Upper lobe of right lung (tissue), 1 donor: ENCODE measurements at places on chromosomes 4 and X. TPM values are rescaled to one million over a fixed set of nuclear protein-coding genes. Genes with fewer than 3 reads are reported as not detected.

- DNase-seq: no peak
Observed at GRCh38 chr4:98423009-98423408, 161.8 kb downstream of the RAP1GDS1 start.

Gene CCKAR
- total RNA-seq: not detected

- DNase-seq: no peak
Observed at GRCh38 chrX:134661295-134661694, 3.0 kb upstream of the PLAC1 start.

Gene ARHGAP6
- 17.1 TPM for total RNA-seq

- no peak for DNase-seq
Observed at GRCh38 chr4:103162176-103162575, 36.0 kb downstream of the CENPE start.

- DNase-seq: no peak
Observed at GRCh38 chrX:129025376-129025775, 497.9 kb downstream of the SMARCA1 start.

Gene DMRTC1B
- 0.29 TPM for total RNA-seq

GRCh38 chrX:5683996-5684395 lies 544.7 kb downstream of the NLGN4X start:
- DNase-seq: no peak

DNA sequence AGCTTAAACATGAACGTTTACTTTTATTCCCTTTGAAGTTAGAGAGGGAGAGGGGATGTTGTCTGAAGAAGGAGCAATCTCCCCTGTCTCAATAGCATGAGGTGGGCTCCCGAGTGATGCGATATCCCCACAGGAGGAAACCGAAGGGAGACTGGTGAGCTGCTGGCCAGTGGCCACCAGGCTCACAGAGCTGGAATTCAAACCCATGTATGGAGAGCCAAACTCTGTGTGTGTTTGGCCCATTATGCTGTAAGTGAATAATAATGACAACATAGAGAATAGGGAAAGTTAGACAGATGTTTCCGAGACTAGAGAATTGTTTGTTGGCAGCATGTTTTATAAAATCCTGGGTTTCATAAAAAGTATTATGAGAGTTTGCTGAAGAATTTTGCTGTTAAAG lies 66.1 kb upstream of the CLNK start:
- no peak for DNase-seq

- DNase-seq: no peak
Observed at GRCh38 chr4:6270636-6271121, 1.0 kb downstream of the WFS1 start.

DNA sequence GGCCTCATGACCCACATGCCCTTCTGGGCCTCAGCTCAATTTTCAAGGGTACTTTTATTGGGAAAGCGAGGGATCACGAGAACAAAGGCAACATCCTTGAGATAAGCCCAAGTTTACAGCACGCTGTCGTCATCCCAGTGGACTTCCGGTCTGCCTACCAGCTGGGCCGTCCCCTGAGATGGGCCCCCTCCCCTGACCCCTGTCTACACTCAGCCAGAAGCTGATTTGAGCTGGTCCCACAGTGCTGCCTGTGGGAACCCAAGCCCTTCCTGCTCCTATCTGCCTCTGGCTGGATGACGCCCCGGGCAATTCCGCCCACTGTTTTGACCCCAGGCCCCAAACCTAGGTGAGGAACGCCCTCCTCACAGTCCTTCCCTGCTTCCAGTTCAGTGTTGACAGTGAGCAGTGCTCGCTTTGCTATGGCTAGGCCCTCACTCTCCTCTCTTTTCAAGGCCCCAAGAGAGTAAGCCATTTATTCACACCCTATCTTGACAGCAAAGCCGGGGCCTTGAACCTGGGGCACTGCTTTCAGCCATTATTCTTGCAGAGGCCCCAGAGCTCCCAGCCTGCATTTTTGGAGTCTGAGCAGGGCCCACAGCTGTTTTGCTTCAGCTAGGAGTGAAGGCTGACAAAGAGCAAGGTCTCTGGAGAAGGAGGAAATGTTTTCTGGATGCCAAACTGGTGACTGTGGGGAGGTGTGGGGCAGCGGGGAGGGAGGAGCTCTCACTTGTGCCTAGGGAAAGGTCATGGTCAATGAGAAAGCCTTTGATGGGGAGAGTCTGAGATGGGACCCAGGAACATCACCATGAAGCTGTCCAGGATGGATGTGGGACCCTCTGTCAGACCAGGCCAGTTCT lies 164.6 kb upstream of the BCOR start:
- peak; percentile 75 for DNase-seq

DNA sequence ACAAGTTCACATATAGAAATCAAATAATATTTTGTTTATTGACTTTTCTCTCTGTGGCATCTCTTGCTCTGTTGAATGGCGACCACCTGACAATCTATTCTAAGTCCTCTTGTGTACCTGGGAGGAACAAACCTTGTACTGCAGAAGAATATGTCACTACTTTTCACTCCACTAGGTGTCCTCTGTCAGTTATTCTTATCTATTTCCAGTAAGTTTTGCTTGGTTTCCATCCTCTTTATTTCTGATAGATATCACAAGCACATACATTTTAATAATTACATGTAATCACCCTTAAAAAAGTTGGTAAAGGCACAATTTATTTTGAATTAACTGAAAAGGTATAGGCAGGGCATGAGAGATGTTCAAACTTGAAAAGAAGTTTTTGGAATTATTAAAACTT lies 238.4 kb downstream of the SNCA start:
- no peak for DNase-seq

Gene ADH7
- not detected for total RNA-seq

DNA sequence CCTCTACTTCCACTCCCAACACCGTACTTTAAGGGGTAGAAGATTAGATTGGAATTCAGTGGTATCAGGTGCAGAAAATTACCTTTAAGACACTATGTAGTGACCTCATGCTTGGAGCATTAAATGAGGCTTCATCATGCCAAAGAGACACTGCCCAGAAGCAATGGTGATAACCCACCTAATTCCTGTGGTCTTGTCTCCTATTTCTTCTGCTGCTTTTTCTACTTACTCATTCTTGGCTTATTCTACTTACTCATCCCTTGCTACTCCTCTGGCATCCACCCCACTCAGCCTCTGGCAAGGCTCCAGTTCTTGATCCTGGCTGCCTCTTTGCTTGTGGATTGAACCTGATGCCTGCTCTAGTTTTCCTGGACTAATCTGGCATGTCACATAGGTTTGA lies 62.3 kb upstream of the ADAMTS3 start:
- no peak for DNase-seq

GRCh38 chrX:53421772-53422085 lies 725 bp downstream of the SMC1A start:
- DNase-seq: no peak

Gene AKAP4
- total RNA-seq: not detected

Gene ELF4
- 23.8 TPM for total RNA-seq

DNA sequence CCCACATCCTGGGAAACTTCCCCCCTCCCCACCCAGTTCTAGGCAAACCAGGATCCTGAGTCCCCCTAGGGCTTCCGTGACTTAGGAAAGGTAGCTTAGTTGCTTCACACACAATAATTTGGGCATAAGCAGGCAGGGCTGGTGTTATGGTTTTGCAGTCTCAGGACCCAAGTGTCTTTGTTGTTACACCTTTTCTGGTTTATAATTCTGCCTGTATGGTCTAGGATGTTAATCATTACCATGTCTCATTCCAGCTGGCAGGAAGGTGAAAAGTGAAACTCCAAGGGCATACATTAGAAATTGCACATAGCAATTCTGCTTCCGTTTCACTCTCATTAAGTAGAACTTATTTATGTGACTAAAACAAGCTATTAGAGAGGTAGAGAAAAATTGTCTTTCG lies 16.8 kb downstream of the UGT8 start:
- DNase-seq: no peak

Gene CCDC158
- 0.64 TPM for total RNA-seq

DNA sequence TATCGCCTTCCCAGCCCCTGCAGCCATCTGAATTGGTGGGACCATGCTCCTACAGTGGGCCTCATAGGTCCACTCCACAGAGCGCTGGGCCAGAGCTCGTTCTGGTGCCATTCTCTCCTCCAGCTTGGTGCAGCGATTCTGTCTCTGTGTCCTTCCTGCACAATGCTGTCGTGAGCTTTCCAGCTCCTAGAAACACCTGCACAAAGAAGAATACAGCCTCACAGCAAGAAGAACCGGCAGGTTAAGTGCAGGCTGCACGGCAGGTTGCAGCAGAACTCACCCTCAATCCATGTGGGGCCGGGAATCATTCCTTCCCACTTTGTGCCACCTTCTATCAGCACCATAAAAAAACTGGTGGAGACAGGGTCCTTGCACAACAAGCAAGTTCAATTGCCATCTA lies 101.2 kb upstream of the ENPP6 start:
- no peak for DNase-seq

Gene STS
- 11.6 TPM for total RNA-seq

Gene CD38
- 2.4 TPM for total RNA-seq

GRCh38 chr4:30763321-30763727 lies 43.2 kb downstream of the PCDH7 start:
- no peak for DNase-seq

DNA sequence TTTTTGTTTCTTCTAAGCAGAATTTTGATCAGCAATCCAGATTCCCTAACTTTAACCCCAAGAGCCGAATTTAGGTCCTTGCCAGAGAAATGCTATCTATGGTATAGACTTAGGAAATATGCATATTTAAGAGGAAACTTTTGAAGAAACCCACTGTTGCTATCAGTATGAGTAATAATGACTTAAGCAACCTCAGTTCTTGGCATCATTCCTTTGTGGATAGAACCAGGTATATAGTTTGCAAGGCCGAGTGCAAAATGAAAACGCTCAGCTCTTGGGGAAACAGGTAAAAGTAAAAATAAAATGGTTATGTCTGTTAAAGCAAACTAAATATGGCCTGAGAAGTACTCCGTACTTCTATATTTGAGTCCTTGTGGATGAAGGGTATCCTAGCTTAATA lies 78.1 kb downstream of the ARSF start:
- no peak for DNase-seq

- no peak for DNase-seq
Observed at GRCh38 chr4:5632571-5632970, 75.8 kb downstream of the EVC2 start.

Gene PPEF1
- 1.1 TPM for total RNA-seq
